ENCODE measurements at places on chromosomes 16 and 17.

- DNase-seq: no peak
Measured at GRCh38 chr16:51701025-51701424, 550.0 kb upstream of the SALL1 start.

DNA sequence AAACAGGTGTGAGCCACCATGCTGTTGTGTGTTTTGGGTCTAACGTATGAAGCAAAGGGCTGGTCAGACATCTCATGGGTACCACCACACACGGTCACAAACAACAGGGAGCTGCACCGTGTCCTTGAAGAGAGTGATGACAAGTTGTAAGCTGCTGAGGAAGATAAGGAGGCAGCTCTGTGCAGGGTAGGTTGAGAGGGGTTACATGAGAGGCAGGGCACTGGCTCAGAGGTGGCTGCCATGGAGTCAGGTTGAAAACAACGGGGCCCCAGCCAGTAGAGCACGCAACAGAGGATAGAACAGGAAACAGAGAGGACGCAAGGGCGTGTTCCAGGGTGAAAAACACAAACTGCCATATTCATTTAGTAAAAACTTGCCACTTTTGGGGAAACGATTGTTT is 52.2 kb downstream of the TRARG1 start:
- no peak for DNase-seq

DNA sequence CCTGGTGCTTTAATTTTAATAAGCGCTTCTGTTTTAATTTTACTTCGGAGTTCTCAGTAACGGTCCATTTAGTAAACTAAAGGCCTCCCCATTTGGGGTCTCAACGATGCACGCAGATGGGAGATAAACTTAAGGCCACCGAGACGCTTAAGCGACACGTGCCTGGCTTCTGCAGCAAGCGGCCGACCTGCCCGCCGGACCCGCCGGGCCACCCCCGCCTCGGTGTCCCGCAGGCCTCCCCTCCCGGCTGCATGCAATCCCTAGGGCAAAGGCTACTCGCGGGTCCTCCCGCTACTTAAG is 592 bp downstream of the GCSH start:
- DNase-seq: no peak

DNA sequence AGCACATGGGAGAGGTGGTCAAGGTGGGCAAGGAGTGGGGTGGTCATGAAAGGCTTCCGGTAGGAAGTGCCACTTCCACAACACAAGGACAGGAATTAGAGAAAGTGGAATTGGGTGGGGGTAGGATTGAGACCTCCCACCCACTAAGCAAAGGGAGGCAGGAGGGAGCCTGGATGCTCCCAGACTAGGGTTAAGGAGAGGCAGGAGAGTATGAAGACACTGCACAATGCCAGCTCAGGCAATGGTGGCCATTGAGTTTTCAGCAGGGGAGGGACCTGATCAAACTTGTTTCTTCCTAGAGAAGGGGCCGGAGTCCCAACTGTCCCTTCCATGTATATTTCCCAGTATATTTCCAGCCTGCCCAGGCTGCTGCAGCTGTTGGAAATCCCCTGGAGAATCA is 3.1 kb upstream of the RAB11FIP4 start:
- no peak for DNase-seq

- no peak for DNase-seq
Measured at GRCh38 chr17:66171692-66172091, 20.2 kb downstream of the CEP112 start.

DNA sequence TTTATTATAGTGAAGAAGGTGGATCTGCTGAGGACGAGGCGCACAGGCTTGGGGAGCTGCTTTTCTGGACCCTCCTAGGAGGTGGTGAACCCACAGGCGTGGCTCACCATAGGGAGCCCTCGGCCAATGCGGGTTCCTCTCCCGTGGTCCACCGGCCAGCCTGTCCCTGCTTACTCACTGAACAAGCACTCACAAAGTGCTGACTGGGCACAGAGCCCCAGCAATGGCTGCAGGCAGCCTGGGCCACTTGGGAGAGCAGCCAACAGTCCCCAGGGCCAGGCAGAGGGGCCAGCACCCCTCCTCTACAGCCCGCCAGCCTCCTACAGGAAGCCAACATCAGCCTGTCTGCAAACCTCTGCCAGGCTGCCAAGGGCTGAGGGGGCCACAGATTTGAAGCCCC is 19.1 kb upstream of the NCBP3 start:
- DNase-seq: no peak

GRCh38 chr17:4358154-4358553 is 8.3 kb downstream of the UBE2G1 start:
- no peak for DNase-seq

DNA sequence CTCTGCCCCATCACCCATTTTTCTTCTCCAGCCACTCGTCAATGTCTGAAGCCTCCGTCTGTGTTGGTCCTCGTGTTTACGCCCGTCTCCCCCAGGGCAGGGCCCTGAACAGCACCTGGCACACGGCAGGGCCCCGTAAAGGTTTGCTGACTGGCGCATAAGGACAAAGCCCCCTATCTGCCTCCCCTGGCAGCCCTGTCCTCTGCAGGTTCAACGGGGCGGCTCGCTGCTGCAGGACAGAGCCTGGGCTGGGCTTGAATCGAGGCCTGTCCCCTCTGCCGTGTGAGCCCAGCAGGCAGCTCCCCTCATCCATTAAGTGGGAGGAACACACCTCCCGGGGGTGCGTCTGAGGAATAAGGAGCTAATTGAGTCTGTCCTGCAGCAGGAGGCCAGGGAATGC is 46.1 kb upstream of the PABPN1L start:
- no peak for DNase-seq

DNA sequence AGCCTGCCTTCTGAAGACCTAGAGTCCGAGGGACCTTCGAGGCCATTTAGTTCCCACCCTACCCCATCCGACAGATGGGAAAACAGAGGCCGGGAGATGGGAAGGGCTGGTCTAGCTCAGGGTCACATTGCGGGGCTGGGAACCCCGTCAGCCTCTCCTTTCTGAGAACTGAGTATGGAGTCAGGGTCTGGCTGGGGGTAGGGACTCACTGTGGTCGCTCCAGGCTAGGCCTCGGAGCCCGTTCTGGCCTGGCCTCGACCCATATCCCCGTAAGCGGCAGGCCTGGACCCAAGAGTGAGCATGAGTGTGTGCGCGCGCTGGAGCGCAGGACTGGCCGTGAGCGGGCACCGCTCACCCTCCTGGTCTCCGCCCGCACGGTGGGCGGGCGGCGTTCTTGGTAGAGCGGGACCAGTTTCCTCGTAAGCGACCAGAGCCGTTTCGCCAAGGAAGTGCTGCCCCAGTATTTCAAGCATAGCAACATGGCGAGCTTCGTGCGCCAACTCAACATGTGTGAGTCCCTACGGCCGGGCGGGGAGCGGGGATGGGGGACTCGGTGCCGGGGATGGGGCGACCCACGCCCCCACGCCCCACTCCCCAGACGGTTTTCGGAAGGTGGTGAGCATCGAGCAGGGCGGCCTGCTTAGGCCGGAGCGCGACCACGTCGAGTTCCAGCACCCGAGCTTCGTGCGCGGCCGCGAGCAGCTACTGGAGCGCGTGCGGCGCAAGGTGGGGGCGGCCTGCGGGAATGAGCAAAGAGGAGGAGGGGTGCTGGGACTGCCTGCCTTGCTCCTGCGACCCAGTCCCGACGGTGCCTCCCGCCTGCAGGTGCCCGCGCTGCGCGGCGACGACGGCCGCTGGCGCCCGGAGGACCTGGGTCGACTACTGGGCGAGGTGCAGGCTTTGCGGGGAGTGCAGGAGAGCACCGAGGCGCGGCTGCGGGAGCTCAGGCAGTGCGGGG is 855 bp downstream of the HSF4 start:
- no peak for DNase-seq

- DNase-seq: no peak
Measured at GRCh38 chr16:3025032-3026002, 1.5 kb downstream of the THOC6 start.

DNA sequence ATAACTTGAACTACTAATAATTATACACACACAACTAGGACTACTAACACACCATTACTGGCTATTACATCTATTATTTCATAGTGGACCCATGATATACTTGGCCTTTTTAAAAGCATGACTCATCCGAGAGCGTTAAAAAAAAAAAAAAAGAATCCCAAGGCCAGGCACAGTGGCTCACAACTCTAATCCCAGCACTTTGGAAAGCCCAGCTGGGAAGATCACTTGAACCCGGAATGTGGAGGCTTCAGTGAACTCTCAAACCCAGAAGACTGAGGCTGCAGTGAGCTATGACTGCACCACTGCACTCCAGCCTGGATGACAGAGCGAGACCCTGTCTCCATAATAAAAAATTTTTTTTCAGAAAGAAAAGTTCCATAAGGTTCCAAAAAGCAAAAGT is 3.1 kb downstream of the GLG1 start:
- no peak for DNase-seq

DNA sequence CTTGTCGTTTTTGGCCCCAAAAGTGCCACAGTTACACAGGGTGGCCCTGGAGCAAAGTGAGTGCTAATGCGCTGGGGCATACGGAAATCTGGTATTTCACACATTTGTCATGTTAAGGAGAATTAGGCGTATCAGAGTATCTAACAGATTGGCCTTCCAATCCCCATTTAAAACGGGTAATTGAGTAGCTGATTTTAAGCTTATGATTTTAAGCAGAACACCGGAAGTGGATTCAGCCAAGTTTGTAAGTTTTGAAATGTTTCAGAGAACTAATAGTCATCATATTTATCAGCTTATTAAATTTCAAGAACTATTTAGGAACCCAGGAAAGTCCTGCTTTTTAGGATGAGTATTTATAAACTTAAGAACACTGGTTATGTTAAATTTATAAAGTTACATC is 19.5 kb downstream of the LRRC75A start:
- no peak for DNase-seq

DNA sequence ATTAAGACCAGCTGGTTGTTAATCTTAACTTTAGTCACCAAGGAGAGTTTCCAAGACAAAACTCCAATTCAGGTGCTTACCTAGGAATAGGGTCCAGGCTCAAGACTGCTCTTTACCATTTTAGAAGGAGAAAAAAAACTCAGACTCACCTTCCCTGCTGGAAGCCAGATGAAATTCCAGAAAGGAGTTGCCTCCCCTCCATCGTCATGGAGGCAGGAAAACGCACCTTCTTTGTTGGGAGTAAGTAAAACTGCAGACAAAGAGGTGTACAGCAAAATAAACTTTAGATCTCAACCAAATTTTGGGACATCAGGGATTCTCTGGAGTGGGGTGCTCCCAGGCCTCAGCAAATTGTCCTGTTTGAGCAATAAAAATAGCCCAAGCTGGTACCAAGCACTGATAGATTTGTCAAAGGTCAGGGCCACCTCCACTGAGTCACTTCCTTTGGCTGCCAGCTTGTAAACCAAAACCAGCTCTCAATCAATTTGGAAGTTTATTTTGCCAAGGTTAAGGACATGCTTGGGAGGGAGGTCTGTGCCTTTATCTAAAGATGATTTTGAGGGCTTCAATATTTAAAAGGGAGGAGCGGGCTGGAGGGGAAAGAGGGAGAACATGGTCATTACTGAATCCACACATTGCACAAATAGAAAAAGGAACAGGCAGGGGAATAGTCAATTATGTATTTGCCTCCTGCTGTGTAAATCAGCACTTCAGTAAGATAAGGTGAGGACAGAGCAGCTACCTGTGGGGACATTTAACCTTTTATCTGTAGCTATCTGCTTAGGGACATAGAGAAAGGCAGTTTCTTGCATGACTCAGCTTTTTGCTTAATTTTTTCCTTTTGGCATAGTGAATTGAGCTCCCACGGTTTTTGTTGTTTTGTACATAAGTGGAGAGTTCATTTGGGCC is 1.5 kb upstream of the ALDH3A2 start:
- DNase-seq: no peak
